ENCODE measurements at places on chromosomes 12 and 14.

- DNase-seq, result no peak
These were observed 6.6 kb downstream of the DCAF4 start for GRCh38 chr14:72932893-72933292.

DNA sequence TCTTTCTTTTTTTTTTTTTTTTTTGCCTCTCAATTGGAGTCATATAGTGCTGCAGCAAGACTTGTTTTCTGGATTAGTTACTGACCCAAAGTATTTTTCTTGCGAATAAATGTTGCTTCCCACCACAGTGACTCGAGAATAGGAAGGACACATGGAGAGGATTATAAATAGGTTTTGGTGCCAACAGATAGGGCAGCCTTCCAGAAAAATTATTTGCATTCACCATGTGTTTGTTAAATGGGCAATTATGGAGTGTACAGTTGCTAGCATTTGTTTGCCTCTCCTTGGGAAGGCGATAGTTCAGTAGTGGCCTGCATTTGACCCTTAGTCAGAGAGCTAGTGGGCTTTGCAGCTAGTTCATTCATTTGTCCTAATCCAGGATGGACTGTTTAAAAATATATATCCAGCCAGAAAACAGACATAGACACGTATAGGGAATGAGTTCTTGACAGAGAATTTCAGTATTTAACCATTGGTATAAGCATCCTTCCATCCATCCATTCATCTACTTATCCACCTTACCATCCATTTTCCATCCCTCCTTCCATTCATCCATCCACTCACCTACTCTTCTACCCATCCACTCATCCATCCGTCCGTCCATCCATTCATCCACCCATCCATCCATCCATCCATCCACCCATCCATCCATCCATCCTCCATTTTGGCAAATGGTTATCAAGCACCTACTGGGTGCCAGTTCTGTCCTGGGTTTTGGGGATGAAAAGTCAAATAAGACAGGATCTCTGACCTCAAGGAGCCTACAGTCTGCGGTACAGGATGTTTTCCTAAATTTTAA is 67.5 kb downstream of the CHST11 start:
- DNase-seq, result no peak

- DNase-seq, result peak; percentile 44
These were observed 89.2 kb downstream of the CFAP54 start for GRCh38 chr12:96578526-96579125.

- DNase-seq, result no peak
These were observed 210.3 kb downstream of the TMTC2 start for GRCh38 chr12:82896979-82897378.

GRCh38 chr14:22476005-22476751 is 112.8 kb downstream of the DAD1 start:
- DNase-seq, result no peak
